ENCODE measurements at places on chromosomes 7 and 10.

DNA sequence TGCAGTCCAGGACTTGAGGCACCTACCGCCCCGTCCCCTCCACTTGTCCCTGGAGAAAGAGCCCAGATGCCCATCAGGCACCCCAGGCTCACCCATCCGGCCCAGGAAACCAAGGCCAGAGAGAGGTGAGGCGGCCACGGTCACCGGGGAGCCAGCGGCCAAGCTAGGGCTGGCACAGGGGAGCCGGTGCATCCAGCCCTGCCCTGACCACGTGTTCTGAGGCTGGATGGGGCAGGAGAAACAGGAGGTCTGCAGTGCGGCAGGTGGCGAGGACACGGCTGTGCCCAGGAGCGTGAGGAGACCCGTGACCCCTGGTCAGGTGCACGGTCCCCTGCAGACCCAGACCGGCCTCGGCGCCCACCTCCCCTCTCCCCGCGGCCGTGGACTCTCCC lies 27.6 kb downstream of the UNCX start:
- DNase-seq, result no peak

- DNase-seq, result no peak
These were observed 65.6 kb downstream of the IGF2BP3 start for GRCh38 chr7:23404546-23405239.

DNA sequence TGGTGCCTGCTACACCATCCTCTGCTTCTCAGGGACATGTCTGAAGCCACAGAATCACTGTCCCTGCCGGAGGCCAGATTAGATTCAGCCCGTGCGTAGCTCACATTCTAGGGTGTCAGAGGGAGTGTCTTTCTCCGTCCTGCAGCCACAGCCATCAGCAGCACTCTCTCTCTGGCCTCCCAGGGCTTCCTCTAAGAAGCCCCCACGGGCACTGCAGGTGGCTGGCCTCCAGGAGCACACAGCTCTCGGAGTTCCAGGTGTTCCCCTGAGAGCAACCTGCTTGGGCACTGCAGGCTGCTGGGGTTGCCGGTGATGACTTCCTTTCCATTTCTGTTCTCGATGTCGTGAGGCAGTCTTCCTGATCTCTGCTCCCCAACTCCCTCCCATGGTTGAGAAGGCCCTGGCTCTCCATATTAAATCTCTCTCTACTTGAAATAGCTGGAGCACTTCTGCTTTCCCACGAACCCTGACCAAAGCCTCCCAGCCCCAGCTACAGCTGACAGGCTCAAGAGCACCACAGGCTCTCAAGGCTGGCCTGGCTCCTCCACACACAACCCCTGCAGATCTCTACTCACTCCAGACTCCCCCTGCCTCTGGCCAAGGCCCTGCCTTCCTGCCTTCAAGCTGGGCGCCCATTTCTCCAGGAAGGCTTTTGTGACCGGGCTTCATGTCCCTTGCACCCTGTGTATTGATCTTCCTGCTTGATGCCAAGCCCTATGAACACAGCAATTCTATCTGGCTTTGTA lies 49.0 kb upstream of the TMEM72 start:
- no peak for DNase-seq

GRCh38 chr7:92400013-92400412 lies 47.3 kb upstream of the GATAD1 start:
- DNase-seq, result no peak

DNA sequence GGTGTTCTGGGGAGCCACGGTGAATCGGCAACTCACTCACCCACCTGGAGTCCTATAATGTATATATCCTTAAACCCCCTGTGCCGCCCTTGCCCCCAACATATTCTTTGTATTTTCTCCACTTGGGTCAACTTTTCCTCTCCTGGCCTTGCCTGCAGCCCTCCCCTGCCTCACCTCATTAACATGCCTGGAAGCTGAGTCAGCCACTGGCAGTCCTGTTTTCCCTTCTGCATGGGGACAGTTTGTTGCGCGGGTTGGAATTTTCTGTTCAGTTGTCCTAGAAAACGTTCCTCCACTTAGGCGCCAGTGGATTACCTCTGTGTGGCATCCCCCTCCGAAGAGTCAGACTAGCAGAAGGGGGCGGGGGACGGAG lies 97.4 kb downstream of the C10orf105 start:
- DNase-seq, result no peak

DNA sequence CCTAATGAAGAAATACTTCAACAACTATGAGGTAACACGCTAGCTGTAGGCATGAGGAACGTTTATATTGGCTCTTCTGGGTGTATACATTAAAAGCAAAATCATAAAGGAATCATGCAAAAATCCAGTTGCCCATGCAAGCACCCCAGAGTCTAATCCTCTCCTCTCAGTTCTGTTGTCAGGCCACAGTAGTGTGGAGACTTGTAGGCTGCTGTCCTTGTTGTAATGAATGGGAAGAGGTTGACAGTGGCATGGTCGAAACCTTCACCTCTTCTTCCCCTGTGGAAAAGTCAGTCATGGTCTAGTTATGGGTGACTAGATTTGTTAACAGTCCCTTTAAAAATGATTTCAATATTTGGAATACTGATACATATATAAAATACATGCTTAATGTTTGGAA lies 121.3 kb downstream of the CNOT4 start:
- no peak for DNase-seq

DNA sequence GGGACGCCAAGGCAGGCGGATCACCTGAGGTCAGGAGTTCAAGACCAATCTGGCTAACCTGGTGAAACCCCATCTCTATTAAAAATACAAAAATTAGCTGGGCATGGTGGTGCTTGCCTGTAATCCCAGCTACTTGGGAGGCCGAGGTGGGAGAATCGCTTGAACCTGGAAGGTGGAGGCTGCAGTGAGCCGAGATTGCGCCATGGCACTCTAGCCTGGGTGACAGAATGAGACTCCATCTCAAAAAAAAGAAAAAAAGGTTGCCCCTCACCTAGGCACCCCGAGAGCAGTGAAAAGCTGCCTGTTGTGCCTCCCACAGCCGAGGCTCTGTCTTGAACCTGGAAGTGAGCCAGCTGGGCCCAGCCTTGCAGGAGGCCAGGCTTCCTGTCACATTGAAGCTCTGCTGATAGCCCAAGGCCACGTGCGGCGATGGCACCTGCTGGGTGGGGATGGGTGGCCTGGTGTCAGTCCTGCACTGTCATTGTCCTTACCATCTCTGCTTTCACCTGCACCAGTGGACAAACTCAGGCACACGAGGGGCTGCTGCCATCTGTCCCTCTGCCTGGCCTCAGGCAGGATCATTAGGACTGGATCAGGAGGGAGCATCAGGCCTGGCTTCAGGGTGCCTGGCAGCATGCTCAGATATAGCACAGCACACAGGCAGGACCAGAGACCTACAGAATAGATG lies 37.8 kb downstream of the DNAJB12 start:
- no peak for DNase-seq

DNA sequence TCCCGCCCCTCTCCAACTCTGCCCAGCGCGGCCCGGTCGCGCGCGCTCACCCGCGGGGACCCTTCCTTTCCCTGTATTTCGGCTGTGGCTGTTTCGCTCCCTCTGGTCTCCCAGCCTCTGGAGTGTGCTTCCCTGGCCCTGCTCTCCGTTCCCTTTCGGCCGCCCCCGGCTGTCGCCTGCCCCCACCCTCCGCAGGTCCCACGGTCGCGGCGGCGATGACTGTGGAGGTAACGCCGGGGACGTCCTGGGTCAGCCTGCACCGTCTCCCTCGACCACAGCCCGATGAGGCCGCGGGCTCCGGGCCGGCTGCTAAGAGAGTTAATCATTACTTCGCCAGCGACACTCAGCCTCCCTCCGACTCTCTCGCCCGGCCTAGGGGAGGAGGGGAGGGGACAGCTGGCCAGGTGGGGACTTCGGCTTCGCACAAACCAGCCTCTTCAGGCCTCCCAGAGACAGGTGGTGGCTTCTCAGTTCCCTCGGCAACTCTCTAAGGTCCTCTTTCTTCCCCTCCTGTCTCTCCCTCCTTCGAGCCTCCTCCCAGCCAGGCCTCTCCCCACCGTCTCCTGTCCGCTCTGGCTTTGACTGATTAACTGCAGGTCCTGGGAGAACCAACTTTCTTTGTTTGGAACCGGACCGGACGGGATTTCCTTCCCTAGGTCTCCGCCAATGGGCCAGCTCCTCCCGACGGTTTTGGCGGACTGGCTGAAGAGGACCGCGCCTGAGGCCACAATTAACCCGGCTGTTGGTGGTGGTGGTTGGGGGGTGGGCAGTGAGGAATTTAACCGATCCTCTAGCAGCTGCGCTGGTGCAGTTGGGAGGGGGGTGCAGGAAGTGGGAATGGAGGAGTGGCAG lies 5.6 kb upstream of the PAX2 start:
- DNase-seq, result no peak

DNA sequence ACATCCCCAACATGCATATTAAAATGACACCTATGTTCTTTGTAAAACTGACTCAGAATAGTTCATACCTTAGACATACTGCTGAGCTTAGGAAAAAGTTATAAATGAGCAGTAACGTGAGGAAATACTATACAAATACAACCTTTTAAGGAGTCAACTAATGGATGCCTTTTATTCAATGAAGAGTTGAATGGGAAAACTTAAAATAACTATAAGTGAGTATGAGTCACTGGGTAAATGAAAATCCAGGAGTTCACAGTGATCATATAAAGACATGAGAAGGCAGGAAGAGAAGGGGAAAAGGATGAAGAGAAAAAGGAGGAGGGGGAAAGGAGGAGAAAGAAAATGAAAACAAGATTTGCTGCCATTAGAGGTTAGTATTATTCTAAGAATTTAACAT lies 157.8 kb upstream of the PCDH15 start:
- no peak for DNase-seq

GRCh38 chr7:141074162-141074991 lies 513 bp downstream of the TMEM178B start:
- DNase-seq, result no peak

DNA sequence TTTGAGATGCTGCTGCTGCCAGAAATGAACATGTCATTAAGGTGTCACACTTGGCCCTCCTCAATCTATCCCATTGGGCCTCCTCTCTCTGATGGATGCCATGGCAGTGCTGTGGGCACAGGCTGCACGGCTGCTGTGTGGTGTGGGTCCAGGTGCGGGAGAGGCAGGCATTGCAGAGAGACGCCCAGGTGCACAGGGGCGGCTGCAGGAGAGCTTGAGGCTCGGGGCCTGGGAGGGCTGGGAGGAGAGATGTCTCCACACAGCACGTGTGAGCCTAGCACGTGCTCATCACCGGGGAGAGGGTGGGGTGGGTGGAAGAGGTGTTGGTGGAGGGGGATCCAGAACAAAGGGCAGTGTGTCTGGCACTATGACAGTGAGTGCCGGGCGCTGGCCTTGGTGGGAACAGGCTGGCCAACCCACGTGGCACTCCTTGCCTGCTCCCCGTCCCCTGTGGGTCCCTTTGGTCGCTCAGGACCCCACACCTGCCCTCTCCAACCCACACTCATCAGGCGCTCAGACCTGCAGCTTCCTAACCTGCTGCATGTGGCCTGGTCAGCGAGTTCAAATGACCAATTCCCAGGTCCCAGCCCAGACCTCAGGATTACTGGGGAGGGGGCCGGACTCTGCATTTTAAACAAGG lies 39.9 kb upstream of the BNIP3 start:
- no peak for DNase-seq

DNA sequence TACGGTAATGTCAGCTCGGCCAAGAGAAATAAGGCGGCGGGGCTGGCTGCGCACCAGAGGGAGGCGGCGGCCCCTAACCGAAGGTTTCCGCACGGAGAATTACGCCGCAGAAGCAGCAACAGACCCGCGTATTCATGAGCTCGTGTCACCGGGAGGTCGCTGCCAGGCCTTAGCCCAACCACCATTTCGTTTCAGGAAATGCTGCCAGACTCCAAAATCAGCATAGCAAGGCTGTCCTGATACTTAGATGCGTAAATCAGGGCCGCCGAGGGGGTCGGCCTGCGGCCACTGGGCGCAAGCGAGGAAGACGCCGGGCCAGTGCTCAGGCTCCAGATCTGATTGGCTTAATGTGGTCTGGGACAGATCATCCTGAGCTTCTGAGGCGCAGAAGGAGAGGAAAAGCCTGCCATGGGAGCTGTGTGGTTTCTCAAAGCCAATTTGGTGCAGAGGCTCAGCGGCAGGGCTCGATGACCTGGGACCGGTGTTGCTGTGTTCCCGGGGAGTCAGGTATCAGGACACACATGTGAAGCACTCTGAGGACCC lies 247.9 kb downstream of the BAMBI start:
- no peak for DNase-seq

GRCh38 chr7:76377186-76377918 lies 18.6 kb upstream of the YWHAG start:
- DNase-seq, result no peak

- DNase-seq, result no peak
These were observed 587.7 kb downstream of the KCNMA1 start for GRCh38 chr10:77049896-77050295.

- no peak for DNase-seq
These were observed 54.9 kb downstream of the JAZF1 start for GRCh38 chr7:28125431-28126409.

GRCh38 chr7:156305351-156305750 lies 335.2 kb upstream of the RNF32 start:
- no peak for DNase-seq

- no peak for DNase-seq
These were observed 173.4 kb upstream of the NRP1 start for GRCh38 chr10:33507662-33508425.

DNA sequence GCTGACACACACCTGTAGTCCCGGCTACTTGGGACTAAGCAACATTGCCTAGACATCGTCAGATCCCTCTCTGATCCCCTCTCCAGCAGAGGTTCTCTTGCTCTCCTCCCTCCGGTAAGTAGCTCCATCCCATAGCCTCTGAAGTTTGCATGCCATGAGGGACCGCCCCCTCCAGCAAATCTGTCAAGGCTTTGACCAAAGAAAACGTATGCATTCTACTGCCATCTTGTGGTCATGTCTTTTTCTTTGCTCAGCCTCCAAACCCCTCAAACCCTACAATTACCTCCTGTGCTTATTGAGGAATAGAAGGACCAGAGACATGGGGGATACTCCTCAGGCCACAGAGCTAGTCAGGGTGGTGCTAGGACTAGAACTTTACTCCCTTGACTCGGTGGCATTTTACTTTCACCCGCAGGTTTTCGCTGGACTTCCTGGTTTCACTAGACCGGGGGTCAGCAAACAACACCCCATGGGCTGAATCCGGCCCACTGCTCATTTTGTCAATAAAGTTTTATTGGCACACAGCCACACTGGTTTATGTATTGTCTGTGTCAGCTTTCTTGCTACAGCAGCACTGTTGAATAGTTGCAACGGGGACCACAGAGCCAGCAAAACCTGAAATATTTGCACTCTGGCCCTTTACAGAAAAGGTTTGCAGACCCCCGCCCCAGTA lies 202.6 kb upstream of the FOXK1 start:
- no peak for DNase-seq

DNA sequence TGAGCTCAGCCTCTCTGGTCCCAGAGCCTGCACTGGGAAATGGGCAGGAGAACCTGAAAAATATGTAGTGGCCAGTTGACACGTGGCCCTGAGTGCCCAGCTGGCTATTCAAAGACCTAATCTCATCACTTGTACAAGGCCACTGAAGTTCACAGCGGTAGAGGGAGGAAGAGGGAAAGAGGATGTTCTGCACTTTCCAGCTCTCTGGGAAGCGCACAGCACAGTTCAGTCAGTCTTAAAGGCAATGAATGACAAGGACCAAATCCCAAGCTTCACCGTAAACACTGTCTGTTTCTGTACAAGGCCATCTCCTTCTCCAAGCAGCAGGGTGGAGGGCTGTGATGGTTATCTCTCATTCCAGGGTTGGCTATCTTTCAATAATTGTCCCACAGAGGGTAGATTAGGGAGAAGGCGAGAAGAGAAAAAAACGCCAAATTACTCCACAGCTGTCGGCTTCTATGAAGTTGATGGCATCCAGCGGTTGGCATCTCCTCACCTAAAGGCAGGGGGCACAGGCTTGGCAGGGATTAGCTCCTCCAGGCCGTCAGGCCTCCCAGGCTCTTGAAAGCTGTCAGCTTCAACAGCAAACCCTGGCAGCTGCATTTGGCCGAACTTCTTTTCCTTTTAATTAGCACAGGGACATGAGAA lies 10.6 kb downstream of the SFMBT2 start:
- no peak for DNase-seq
